IMR-90 (cell line): ENCODE measurements at places on chromosomes 1 and 21.

- DNase-seq = no peak
Measured at GRCh38 chr1:43994794-43995790, 3.7 kb downstream of the CCDC24 start.

DNA sequence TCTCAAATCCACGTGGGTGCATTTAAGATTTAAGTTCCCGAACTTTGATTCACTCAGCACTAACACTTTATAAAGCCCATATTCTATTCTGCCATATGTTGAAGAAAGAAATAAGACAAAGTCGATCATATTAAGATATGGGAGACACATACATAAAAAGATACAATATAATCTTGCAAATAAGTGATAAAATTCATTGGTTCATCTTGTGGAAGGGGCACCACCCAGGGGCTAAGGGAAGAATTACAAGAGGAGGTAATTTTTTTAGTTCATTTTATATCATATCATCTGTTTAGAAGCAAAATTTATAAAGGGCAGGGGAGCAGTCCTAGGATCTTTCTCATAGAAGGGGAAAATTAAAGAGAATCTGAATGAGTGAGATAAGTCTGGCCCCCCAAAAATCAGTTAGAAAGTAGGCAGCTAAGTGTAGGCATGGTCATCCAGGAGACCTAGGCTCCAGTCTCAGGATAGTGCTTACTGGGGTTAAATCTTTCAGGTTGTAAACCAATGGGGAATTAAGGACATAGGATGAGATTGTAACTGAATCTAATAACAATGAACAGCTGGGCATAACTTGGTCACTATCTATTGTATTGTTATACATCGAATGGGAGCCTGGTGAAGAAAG lies 124.2 kb upstream of the L1TD1 start:
- peak; percentile 13 for DNase-seq

GRCh38 chr1:27166351-27166802 lies 11.5 kb upstream of the SLC9A1 start:
- peak; percentile 59 for DNase-seq

GRCh38 chr1:204996981-204997380 lies 46.0 kb upstream of the CNTN2 start:
- DNase-seq = no peak

DNA sequence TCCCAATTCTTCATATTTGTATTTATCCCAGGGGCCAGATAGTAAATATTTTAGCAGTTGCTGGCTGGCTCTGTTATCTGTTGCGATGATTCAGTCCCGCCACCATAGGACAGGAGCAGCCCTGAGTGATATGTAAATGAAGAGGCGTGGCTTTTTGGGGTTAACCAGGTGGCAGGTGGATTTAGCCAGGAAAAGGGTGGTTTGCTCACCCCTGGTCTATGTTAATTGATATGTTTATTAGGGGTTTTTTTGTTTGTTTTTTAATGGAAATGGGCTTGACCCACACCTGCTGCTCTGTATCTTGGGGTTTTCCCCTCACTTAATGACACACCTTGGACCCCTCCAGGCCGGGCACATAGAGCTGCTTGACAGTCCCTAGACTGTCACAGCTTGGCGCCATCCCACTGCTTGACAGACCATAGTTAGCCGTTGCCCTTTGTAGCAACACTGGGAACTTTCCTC lies 62.8 kb downstream of the PIK3CD start:
- no peak for DNase-seq
